Large intestine (tissue), 12 donors: ENCODE measurements at places on chromosomes 1 and 21. TPM values are rescaled to one million over a fixed set of nuclear protein-coding genes. Genes with fewer than 3 reads are reported as not detected.
A peak's percentile ranks its signal among the peaks of the same experiment; 100 is the strongest.

DNA sequence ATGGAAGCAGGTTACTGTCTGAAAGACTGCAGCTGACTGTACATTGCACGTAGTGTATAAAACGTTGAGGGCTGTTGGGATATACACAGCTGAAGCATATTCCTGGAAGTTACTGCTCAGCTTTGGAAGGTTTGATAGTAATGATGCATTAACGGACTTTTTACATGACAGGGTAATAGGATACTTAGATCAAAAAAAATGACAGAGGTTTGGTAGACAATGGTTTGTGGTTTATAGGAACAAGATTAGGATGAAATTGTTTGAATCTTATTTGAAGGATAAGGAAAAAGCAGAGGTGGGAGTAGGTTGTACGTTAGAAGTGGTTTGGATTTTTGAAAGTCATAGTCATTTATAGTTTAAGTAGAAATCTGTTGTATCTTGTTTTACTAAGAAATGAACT is 33.0 kb downstream of the ADGRL2 start:
- H3K4me3 ChIP-seq = no peak overlapping the region
- H3K4me1 ChIP-seq = no peaks in the 10 kb centered on the region
- DNase-seq = no peak

GRCh38 chr1:177780096-177780700 is 189.7 kb downstream of the SEC16B start:
- DNase-seq = no peak
- H3K4me1 ChIP-seq = no peaks in the 10 kb centered on the region
- no peak overlapping the region for H3K27ac ChIP-seq
- no peaks in the 10 kb centered on the region for H3K27me3 ChIP-seq

DNA sequence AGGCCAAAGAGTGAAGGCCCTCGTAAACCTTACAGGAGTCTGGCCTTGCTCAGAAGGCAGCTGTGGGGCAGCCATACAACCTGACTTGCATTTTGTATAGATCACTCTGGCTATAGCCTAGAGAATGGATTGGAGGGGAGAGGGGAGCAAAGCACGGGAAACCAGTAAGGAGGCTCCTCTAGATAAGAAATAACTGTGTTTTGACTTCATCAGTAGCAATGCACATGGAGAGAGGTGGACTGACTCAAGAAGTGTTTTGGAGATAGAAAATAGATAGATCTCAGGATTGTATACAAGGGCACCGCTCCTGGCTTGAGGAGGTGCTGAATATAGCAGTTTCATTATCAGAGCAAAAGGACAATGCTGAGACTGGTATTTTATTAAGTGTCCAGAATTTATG is 26.5 kb downstream of the ELAPOR1 start:
- H3K4me3 ChIP-seq = no peak overlapping the region
- peaks cover 37% of the 10 kb centered on the region for H3K4me1 ChIP-seq
- H3K27me3 ChIP-seq = no peaks in the 10 kb centered on the region
- no peak overlapping the region for H3K27ac ChIP-seq

DNA sequence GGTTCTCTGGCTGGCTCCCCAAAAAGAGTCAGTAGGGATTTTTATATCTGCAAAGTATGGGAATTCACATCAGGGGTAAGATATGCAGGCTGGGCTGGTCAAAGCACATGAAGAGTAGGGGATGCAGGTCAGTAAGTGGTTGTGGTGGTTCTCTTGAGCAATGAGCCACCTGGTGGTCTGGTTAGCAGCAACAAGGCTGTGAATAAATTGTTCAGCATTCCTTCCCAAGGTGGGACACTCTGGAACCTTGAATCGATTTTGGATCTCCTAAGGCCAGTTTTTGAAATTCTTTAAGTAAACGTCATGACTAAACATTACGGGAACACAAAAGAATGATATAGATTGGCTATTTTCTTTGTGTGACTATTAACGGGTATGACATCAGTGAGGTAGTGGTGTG is 563.0 kb upstream of the NEGR1 start:
- H3K36me3 ChIP-seq = no peaks in the 10 kb centered on the region
- DNase-seq = no peak
- H3K27me3 ChIP-seq = no peaks in the 10 kb centered on the region
- no peak overlapping the region for H3K27ac ChIP-seq
- H3K4me3 ChIP-seq = no peak overlapping the region

DNA sequence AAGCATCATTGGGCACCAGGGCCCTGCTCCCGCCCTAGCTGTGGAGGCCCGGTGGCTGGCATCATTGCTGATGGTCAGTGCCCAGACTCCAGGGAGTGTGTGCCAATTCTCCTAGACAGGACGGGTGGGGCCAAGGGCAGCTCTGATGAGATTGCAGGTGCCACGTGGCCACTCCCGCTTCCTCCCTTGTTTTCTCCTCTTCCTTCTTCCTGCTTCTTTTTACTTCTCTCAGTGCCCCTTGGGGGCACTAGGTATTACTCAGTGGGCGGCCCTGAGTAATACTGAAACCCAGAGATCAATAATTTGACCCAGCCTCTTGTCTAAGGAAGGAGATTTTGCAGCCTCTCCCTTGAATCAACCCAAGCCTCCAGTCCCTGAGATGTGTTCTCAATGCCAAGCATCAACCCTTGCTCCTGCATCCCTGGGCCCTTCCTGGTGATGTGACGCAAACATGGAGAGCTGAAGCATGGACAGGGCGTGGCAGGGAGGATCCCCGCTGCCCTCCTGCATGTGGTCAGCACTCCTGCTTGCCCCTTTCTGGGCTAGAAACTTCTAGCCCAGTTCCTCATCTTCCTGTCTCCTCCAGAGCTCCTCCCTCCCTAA is 32.4 kb downstream of the CDK18 start:
- H3K36me3 ChIP-seq = peaks cover under 1% of the 10 kb centered on the region
- H3K4me3 ChIP-seq = no peak overlapping the region
- no peak for DNase-seq
- H3K27ac ChIP-seq = no peak overlapping the region
- H3K4me1 ChIP-seq = no peaks in the 10 kb centered on the region

GRCh38 chr1:212124690-212125582 is 89.4 kb downstream of the DTL start:
- no peak for DNase-seq
- no peak overlapping the region for H3K4me3 ChIP-seq
- H3K27me3 ChIP-seq = no peaks in the 10 kb centered on the region
- no peaks in the 10 kb centered on the region for H3K36me3 ChIP-seq
- no peak overlapping the region for H3K27ac ChIP-seq

DNA sequence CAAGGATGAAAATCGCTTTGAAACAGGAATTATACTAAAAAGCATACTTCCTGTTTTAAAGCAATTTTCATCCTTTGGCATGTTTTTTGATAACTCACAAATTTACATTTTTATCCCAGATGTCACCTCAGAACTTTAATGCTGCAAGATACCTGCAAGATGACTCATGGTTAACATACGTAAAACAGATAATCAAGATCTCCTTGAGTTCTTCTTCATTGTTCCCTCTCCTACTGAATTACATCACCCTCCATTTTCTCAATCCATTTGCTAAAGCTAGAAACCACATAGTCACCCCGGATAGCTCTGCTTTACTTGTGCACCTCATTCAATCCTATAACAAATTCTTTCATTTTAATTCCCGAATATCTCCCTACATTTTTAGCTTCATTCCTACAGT is 1114.2 kb downstream of the PLA2G4A start:
- H3K27ac ChIP-seq = no peak overlapping the region
- DNase-seq = no peak
- H3K27me3 ChIP-seq = no peaks in the 10 kb centered on the region
- no peaks in the 10 kb centered on the region for H3K36me3 ChIP-seq

- no peak overlapping the region for H3K27ac ChIP-seq
- no peaks in the 10 kb centered on the region for H3K4me1 ChIP-seq
- no peak for DNase-seq
- no peak overlapping the region for H3K4me3 ChIP-seq
Observed at GRCh38 chr1:98919211-98919610, 85.5 kb downstream of the PLPPR5 start.

DNA sequence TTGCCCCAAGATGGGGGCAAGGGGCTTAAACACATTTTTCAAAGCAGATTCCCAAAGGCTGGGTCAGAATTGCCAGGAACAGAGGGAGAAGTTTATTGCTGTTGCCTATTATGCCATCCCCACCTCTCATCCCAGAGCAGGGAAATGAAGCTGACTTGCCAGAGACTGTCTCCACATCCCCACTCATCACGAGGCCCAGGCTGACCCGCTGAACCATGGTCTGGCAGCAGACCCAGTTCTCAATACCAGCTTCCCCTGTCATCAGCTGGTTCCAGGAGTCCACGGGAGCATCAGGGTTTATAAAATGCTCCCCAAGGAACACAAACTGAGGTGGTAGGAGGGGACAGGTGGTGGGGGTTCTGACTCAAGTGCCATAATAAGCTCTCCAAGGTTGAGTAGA is 605.9 kb downstream of the NPHP4 start:
- no peak overlapping the region for H3K4me3 ChIP-seq
- no peak for DNase-seq
- H3K4me1 ChIP-seq = no peaks in the 10 kb centered on the region

- no peak within 1 kb of the TSS for H3K27ac ChIP-seq
- H3K36me3 ChIP-seq = no peaks in the 10 kb centered on the region
- no peaks in the 10 kb centered on the region for H3K4me1 ChIP-seq
- no peak for DNase-seq
Observed at GRCh38 chr21:44681861-44682579, at the start of gene KRTAP12-1. KRTAP12-1 (minus strand) TSS chr21:44682163; CDS start chr21:44682123, 40 bp downstream.

DNA sequence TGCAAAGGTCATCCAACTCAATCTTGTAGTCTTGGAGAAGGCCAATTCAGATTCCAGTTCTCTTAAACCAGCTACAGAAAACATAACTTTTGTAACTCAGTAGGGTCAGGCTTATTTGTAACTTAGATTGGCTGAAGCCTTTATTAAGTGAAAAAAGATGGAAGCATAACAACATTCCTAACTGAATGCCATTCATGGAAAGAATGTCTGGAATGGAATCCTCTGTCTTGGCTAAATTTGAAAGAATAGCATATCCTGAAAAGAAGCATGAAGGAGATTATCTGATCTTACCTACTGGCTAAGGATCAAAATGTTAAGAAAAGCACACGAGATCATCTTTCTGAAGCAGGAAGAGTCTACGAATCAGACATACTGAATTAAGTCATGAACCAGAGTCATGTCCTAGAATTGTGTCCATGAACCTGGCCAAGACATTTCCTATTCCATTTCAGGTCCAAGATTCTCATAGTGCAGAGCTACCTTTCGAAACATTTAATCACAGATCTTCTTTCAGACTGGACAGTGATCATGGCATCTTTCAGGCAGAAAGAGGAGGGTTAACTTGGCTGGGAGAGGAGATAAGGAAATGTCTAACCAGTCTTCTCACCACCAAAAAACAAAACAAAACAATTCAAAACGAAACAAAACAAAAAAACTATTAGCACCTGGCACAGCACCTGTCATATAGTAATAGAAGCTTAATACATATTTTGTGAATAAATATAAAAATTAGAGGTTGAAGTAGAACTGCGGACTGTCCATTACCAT is 75.6 kb downstream of the XCL2 start:
- no peaks in the 10 kb centered on the region for H3K36me3 ChIP-seq
- DNase-seq = no peak
- H3K27ac ChIP-seq = no peak overlapping the region
- H3K4me3 ChIP-seq = no peak overlapping the region
- peaks cover 20% of the 10 kb centered on the region for H3K4me1 ChIP-seq
- H3K27me3 ChIP-seq = no peaks in the 10 kb centered on the region

- H3K4me1 ChIP-seq = no peaks in the 10 kb centered on the region
- no peaks in the 10 kb centered on the region for H3K36me3 ChIP-seq
- no peak overlapping the region for H3K27ac ChIP-seq
- no peak for DNase-seq
- no peaks in the 10 kb centered on the region for H3K27me3 ChIP-seq
Observed at GRCh38 chr1:24337455-24337854, 18.3 kb downstream of the GRHL3 start.

GRCh38 chr1:243508303-243508713 is 252.5 kb downstream of the SDCCAG8 start:
- H3K4me1 ChIP-seq = no peaks in the 10 kb centered on the region
- H3K27ac ChIP-seq = no peak overlapping the region
- no peaks in the 10 kb centered on the region for H3K27me3 ChIP-seq
- H3K4me3 ChIP-seq = no peak overlapping the region

Gene CFHR3
- polyA plus RNA-seq = 0.04 TPM

DNA sequence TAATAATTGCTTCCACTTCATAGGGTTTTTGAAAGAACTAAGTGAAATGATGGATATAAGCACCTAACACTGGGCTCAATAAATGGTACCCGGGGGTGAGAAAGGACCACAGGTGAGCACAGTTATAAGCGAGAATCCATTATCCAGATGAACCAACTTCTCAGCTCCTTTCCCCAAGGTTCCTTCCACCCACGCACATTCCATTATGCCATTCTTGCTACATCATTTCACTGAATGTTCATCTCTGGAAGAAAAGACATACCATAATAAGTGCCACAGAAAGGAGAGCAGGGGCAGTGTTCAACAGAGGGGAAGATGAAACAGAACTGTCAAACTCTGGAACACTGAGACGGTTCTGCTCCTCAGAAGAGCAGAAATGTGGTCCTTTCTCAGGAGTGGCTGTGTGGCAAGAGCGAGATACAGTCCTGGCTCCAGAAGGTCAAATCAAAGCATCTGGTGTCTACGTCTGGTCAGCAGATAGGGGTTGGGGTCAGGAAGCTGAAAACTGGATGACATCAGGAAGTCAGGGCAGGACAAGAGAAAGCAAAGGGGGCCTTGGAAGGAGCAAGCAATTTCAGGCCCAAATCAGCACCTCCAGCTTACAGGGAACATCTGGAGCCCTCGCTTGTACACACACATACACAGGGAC is 255.4 kb upstream of the TMEM51 start:
- no peak overlapping the region for H3K4me3 ChIP-seq
- H3K27me3 ChIP-seq = no peaks in the 10 kb centered on the region
- no peak overlapping the region for H3K27ac ChIP-seq
- peaks cover 8% of the 10 kb centered on the region for H3K4me1 ChIP-seq

GRCh38 chr1:237901299-237901934 is 10.7 kb upstream of the ZP4 start:
- H3K4me1 ChIP-seq = no peaks in the 10 kb centered on the region
- no peak overlapping the region for H3K27ac ChIP-seq
- no peaks in the 10 kb centered on the region for H3K27me3 ChIP-seq
- DNase-seq = no peak

DNA sequence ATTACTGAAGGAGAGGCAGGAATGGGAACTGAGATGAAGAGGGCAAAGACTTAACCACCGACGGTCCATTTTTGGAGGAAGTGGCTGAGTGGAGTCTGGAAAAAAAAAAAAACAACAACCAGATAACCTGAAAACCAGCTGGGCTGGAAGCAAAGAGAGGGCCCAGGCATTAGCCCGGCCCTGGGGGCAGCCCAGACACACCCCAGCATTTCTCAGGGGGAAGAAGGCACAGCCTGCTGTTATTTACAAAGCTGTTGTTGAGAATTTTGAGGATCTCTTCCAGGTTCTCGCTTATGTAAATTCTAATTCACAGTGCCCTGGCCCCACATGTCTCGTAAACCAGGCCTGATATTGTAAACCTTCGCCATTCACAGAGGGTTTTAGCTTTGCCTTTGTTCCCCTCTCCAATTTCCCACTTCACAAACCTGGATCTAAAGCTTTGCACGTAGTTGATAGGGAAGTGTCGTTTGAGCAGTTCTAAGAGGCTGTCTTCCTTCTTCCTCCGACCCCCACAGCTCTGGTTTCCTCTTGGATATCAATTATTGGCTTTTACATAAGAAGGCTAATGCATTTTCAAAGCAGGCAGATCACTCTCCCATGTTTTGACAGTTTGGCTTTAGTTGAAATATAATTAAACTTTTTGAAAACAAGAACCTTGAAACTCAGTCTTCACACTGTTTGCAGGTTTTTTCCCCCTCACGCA is 161.8 kb upstream of the IRF2BP2 start:
- no peak overlapping the region for H3K4me3 ChIP-seq
- peaks cover 34% of the 10 kb centered on the region for H3K4me1 ChIP-seq
- H3K27ac ChIP-seq = peak overlapping the region; percentile 60
- H3K27me3 ChIP-seq = no peaks in the 10 kb centered on the region
